ENCODE measurements at places on chromosomes 7 and 10. TPM values are rescaled to one million over a fixed set of nuclear protein-coding genes. Genes with fewer than 3 reads are reported as not detected.

The CYP26A1 gene
- not detected for total RNA-seq

The SLC18A2 gene
- not detected for total RNA-seq

The PRPS1L1 gene
- total RNA-seq: not detected

The SPDYE2B gene
- not detected for total RNA-seq

The CYP2E1 gene
- 1.6 TPM for total RNA-seq

The PRKRIP1 gene
- total RNA-seq: 14.6 TPM

The RRP12 gene
- total RNA-seq: 66.8 TPM

The CCDC172 gene
- total RNA-seq: not detected

The CRTAC1 gene
- total RNA-seq: not detected

The NRAP gene
- 3.0 TPM for total RNA-seq

The GPR15LG gene
- not detected for total RNA-seq

The TUBB8 gene
- not detected for total RNA-seq

The AGAP9 gene
- 3.6 TPM for total RNA-seq

The CAV1 gene
- 168 TPM for total RNA-seq

The ZYX gene
- total RNA-seq: 45.7 TPM

The PNLIPRP1 gene
- not detected for total RNA-seq

The SLC29A3 gene
- total RNA-seq: 3.8 TPM

The CPSF4 gene
- 42.7 TPM for total RNA-seq

The AKR1C4 gene
- total RNA-seq: not detected

The UNCX gene
- not detected for total RNA-seq

The FEZF1 gene
- 0.17 TPM for total RNA-seq

The MYL10 gene
- total RNA-seq: not detected

Data from NCI-H460 (cell line).